ENCODE measurements at places on chromosomes 12 and 14. TPM values are rescaled to one million over a fixed set of nuclear protein-coding genes. Genes with fewer than 3 reads are reported as not detected.

The SERPINA12 gene
- total RNA-seq, result not detected

The IAPP gene
- total RNA-seq, result not detected

The SALL2 gene
- 11.3 TPM for total RNA-seq

The NTN4 gene
- 79.2 TPM for total RNA-seq

The SRGAP1 gene
- 7.9 TPM for total RNA-seq

The ASCL1 gene
- not detected for total RNA-seq

The IPO8 gene
- 49.4 TPM for total RNA-seq

The KLRD1 gene
- 1.9 TPM for total RNA-seq

The NANOG gene
- 0.35 TPM for total RNA-seq

The SMOC1 gene
- 25.2 TPM for total RNA-seq

The MYF6 gene
- total RNA-seq, result not detected

The COL2A1 gene
- total RNA-seq, result not detected

The NDUFA12 gene
- 67.1 TPM for total RNA-seq

The OR4E2 gene
- total RNA-seq, result not detected

The RBP5 gene
- total RNA-seq, result 0.71 TPM

The DPPA3 gene
- not detected for total RNA-seq

The SLC7A8 gene
- total RNA-seq, result 28.0 TPM

The CIPC gene
- 38.3 TPM for total RNA-seq

The TAS2R30 gene
- total RNA-seq, result 15.1 TPM

Data from thoracic aorta (tissue), 2 donors.